WTC11 (cell line): ENCODE measurements at places on chromosomes 4 and X.

- DNase-seq, result no peak
Measured at GRCh38 chrX:77776659-77777058, 9.4 kb downstream of the ATRX start.

- no peak for DNase-seq
Measured at GRCh38 chr4:139933104-139933503, 220.9 kb downstream of the MAML3 start.

DNA sequence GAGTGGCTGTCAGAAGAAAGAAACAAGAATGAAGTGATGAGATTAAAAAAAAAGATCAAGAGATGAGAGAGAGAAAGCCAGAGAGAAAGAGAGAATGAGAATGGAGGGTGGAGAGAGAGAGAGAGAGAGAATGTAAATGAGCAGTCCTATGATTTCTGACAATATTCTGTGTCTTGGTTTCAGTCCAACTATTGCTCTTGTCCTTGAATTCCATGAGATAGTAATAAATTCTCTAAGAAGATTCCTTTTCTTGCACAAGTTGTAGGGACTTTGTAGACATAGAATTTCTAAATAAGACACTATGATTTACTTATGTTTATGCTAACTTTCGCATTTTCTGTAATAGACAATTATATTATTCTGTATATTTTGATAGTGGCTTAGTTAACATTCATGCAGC, 149.6 kb upstream of the CTSO start:
- DNase-seq, result no peak

DNA sequence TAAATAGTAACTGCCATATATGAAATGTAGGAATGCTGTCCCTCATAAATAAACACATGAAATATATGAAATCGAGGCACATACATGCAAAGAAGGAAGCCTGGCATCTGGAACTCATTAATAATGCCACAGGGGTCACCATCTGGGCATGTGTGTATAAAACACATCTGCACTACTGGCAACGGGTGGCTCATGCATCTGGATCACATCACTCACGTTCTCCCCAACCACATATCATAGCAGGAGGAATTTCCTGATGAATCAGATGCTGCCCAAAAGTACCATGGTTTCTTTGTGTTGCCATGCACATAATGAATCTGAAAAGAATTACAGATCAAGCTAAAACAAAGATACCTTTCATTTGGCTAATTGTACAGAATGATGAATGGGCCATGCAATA, 28.6 kb downstream of the RNF175 start:
- DNase-seq, result no peak

DNA sequence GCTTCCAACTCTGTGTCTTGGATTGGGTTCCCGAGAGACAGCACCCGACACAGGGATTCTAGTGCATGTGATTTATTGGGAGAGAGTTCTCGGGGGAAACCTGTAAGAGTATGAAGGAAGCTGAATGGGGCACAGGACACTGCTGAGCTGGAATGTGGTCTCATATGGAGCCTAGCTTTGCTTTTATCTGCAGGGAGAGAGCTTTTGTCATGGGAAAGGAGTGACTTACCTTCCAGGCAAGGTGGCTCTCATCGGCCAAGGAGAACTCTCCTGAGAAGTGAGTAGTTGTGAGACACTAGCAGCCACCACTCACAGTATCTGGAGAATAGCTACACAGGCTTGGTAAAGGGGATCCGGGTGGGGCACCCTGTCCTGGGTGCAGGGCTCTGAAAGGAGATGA, 124.5 kb downstream of the NHS start:
- no peak for DNase-seq

DNA sequence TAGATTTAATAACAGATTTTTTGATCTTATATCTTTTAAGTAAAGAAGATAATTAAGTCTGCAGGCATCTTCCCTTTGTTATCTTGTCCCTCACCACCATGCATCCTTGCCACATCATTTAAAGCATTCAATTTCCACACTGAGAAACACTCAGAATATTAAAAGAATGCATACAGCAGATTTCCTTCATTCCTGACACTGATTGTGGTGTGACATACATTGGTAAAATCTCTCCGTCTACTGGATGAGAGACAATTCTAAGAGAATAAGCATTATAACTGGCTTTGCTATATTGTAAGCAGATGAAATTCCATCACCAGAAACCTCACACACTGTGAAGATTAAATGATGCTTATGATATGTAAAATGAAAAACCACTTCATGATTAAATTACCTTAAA, 97.4 kb upstream of the TRPC5OS start:
- DNase-seq, result no peak

DNA sequence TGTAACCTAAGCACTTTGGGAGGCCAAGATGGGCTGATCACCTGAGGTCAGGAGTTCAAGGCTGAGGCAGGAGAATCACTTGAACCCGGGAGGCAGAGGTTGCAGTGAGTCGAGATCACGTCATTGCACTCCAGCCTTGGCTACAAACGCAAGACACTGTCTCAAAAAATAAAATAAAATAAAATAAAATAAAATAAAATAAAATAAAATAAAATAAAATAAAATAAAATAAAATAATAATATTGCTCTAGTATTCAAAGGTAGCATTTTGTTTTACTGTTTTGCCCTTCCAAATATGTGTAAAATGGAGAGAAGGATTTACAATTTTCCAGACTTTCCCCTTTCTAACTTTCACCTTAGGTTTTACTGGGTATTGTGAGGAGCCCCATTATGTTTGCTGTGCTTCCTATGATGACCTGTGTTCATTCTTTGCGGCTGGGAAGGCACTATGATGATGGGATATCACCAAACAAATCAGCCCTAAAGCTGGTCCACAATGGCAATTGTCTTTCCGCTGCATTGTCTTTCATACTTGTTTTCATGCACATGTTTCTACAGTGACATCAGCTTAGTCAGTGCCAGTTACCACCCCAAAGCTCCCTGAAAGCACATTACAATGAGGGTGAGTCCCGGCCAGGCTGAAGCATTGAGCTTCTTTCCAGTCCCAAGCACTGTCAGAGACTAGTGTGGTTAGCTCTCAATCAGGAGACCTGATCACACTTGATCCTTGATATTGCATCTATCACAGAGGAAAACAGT, 50.8 kb downstream of the DTHD1 start:
- DNase-seq, result no peak

GRCh38 chr4:151674804-151675391, 85.9 kb downstream of the GATB start:
- peak; percentile 76 for DNase-seq

DNA sequence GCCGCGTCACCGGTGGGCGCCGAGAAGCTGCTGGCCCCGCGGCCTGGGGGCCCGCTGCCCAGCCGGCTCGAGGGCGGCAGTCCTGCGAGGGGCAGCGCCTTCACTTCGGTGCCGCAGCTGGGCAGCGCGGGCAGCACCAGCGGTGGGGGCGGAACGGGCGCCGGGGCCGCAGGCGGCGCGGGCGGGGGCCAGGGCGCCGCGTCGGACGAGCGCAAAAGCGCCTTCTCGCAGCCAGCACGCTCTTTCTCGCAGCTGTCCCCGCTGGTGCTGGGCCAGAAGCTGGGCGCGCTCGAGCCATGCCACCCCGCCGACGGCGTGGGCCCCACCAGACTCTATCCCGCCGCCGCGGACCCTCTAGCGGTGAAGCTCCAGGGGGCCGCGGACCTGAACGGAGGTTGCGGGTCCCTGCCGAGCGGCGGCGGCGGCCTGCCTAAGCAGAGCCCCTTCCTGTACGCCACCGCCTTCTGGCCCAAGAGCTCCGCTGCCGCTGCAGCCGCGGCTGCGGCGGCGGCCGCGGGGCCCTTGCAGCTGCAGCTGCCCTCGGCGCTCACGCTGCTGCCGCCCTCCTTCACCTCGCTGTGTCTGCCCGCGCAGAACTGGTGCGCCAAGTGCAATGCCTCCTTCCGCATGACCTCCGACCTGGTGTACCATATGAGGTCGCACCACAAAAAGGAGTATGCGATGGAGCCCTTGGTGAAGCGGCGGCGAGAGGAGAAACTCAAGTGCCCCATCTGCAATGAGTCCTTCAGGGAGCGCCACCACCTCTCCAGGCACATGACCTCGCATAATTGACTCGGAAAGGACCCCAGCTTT, 5.6 kb downstream of the PRDM8 start:
- DNase-seq, result peak; percentile 42

- DNase-seq, result no peak
Measured at GRCh38 chrX:10121787-10122186, 35.0 kb upstream of the CLCN4 start.

DNA sequence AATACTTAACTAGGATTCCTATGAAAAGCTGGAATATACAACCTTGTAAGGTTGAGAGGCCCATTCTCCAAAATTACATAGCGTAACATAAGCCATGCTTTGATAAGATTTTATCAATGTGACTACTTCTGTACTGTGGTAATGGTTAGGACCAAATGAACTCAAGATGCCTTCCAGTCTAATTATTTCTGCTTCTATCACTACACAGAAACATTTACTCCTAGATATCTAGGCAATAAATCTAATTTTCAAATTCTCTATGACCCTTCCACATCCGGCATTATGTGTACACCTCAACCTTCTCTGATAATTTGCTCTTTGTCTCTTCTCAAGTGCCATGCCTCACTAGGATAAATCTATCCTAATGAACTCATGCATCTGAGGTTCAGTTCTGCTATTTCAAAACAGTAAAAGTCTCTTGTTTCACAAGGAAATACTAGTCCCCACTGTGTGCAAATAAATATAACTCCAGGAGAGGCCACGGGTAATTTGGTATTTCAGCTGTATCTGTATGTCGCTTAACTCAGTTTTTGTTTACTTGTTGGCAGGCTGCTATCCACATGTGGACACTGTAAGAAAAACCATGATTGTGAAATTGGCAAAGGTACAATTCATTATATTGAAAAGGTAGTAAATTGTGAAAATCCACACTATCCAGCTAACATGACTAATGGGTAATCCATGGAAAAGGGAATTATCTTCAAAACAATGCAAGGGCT, 93.3 kb downstream of the PRDM5 start:
- no peak for DNase-seq

GRCh38 chrX:47497271-47497888, 14.4 kb upstream of the ZNF41 start:
- no peak for DNase-seq

DNA sequence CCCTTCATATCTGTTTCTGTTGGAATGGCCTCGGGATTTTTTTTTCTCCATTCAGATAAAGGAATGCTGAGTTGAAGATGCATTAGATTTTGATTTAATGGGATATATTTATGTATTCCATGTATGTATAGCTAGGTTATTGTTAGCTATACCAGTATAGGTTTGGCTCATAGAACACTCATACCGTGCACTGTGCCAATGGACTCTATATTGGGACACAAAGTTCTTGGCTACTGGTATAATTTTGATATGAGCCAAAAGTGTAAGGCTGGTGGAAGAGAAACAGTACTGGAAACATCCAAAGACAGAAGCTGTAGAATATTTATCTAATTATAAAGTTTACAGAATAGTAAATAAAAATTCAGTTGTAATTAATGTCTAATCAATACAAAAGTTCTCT, 1912.1 kb downstream of the STIM2 start:
- DNase-seq, result no peak

DNA sequence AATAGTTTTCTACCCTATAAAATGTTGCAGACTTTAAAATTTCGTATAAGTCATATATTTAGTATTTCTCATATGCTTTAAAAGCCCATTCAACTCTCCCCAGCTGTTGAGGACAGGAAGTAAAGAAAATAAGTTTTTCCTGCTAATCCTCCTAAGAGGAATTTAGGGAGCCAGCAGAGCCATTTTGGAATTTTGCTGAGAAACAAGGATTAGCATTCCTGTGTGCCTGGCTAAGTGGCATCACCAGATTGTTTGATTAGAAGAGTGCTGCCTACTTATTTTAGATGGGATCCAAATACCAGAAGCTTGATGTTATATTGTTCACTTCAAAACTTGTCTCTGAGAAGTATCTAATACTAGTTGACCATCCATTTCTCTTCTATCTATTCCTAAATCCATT, 131.2 kb upstream of the HHIP start:
- no peak for DNase-seq
